CD4-positive, alpha-beta T cell treated with Interleukin-15 for 4 hours (primary cell): ENCODE measurements at places on chromosomes 2 and 18.

GRCh38 chr2:176574484-176575236 lies 305.4 kb downstream of the MTX2 start:
- DNase-seq, result no peak

- DNase-seq, result no peak
Measured at GRCh38 chr2:181789827-181790448, 101.6 kb upstream of the ITPRID2 start.

GRCh38 chr2:116411211-116411610 lies 1403.3 kb upstream of the DDX18 start:
- no peak for DNase-seq

DNA sequence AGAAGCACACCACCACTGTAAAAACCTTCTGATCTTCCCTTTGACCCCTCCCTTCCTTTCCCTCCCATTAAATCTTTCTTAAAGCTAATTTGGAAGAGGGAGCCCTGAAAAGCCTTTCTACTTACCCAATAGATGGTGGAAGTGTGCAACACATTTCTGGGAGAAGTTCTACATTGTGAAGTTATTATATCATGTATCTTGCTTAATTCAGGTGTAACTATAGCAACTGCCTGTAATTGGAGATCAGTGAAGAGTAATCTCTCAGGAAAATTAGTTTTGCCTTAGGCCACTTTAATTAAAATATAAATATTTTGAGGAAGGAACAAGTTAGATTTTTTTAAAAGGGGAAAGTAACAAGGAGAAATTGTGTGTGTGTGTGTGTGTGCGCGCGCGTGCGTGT lies 266.0 kb downstream of the SH3BP4 start:
- DNase-seq, result no peak

DNA sequence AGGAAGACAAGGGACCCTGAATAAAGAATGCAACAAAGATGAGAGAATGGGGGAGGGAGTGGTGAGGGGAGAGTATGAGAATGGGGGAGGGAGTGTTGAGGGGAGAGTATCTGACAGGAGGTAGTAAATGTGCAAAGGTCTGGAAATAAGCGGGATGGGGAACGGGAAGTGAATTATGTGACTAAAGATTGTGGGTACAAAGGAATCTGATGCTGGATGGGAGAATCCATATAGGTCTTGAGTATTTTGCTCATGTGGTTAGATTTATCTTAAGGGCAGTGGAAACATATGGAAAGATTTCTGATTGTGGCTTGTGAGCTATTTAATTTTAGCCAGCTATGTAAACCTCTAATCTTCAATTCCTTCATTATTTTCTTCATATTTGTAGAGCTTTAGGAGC lies 593.4 kb downstream of the DCC start:
- no peak for DNase-seq

DNA sequence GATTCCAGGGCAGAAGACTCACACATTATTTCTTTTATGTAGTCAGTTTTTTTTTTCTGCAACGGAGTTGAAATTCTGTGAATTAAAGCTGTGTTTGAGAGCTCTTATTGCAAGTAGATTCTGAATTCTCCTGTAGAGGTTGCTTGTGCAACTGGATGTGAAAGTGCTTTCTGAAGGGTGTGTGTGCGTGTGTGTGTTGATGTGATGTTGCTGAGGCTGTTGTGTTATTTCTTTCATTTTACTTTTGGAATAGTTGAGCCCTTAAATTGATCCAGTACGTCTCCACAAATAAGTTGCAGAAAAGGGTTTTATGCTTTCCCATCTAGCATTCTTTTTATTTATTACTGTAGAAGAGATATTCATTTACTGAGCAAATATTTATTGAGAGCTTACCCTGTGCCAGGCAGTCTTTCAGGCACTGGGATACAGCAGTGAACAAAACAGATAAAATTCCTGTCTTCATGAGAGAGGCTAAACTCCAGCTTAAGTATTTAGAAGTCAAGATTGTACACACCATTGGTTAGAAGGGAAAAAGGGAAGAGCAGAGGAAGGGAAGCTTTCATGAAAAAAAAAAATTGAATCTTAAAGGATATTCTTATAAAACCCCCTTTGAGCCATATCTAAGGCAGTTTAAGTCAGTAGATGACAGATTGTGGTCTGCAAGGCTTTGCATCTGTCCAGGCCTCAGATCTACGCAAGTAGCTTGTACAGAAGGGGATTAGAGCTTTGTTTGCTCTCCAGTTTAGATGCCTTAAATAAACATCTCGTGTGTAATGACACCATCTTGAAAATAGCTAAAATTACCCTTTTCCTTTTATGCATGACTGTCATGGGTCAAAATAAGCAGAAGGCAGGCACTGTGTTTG lies 58.2 kb downstream of the MYO1B start:
- DNase-seq, result no peak

GRCh38 chr18:24727685-24728084 lies 267.2 kb downstream of the HRH4 start:
- no peak for DNase-seq

GRCh38 chr18:45557779-45558178 lies 57.5 kb upstream of the SLC14A2 start:
- no peak for DNase-seq

GRCh38 chr18:55506074-55506473 lies 81.9 kb downstream of the TCF4 start:
- DNase-seq, result no peak

- DNase-seq, result no peak
Measured at GRCh38 chr2:202638721-202639120, 4.0 kb downstream of the FAM117B start.

DNA sequence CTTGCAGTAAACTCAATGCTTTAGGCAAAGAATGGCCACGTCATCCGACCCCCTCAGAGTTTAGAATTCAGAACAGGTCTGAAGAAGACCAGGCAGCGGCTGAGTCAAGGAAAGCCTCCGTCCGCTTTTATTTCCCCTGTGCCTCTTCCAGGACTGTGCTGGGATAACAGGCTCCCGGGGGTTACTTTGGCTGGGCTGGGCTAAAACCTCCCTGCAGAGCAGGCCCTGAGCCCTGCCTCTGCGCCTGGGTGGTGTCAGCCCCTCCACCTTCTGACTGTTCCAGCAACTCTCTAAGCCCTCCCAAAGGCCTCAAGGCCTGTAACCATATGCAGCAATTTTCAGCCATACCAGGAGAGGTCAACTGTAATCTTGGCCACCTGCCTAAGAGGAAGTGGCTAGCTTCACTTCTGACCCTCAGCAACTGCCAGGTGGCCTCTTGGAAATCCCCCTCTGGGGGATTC lies 166.5 kb downstream of the RPIA start:
- DNase-seq, result no peak

DNA sequence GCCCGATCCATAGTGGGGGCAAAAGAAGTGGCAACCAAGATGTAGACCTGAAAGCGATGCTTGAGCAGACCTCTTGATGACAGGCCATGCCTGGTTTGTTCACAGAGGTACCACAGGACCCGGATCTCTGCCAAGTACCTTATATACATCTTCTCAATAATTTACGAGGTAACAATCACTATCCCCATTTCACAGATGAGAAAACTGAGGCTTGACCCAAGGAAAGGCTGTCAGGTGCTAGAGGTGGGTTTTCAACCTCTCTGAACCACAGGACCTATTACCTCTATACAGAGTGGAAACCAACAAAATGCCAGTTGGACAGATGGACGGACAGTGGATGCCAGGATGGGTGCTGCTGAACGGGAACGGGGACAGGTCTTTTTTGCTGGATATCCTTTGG lies 13.8 kb upstream of the DIS3L2 start:
- no peak for DNase-seq

DNA sequence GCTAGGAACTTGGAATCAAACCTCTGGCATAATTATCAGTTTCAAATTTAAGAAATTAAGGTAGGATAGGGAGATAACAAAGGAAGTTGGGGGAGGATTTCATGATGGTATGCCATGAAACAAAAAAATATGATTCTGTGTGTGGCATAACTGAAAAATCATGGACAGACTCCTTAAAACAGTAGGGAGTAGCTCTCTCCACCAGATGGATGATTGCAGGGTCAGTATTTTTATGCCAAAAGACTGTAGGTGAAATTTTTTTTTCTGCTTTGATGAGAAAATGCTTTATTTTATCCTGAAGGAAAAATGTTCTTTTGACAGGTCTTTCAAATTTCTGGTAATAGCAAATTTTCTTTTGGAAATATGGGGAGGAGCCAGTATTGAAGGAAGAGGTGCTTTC lies 94.3 kb downstream of the TRABD2A start:
- DNase-seq, result no peak

GRCh38 chr2:111194835-111195621 lies 74.3 kb downstream of the BCL2L11 start:
- no peak for DNase-seq

DNA sequence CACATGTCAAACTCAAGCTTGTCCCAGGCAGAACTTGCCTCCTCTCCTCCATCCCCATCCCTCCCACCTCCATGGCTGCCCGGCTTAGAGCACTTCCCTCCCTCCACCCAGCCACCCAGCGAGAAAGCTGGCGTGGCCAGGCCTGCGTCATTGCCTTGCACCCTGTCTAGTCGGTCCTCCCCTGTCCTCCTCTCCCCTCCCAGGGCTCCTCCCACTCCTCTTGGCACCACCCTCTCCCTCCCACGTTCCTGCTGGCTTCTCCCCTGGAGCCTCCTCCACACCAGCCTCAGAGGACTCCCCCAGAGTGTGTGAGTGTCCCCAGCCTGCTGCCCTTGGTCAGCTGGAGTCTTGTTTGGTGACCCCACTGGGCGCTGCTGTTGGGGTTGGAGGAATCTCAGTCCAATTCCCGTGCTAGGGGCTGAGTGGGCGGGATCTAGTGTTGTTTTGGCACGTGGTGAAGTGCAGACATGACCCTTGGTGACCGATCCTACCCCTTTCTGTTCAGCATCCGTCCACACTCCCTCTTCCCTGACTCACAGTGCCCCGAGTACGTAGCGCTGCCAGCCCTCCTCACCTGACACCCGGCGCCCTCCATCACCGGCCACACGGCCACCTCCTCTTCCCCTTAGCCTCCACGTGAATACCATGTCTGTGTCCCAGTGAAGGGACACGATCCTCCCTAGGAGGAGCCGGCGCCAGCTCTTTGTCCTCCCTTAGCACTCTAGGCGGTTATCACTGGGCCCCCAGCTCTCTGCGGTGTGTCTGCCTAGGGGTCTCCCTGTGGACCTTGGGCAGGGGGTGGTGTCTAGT lies 41.4 kb downstream of the ATP6V1C2 start:
- DNase-seq, result no peak

DNA sequence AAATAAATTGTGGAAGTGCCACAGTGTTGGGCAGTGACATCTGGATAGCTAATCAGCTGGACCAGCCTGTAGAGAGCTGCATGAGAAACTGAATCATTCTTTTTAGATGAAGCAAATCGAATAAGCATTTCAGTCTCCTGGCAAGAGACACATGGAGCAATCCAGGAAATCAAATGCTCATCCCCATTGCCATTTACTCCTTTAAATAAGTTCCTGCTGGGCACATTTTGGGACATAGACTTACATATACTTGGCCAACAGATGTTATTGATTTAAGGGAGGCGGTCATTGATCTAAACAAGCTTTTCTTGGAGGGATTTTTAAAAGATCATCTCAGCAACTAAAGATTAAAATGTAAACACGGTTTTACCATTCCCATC lies 307.1 kb downstream of the STK39 start:
- no peak for DNase-seq

DNA sequence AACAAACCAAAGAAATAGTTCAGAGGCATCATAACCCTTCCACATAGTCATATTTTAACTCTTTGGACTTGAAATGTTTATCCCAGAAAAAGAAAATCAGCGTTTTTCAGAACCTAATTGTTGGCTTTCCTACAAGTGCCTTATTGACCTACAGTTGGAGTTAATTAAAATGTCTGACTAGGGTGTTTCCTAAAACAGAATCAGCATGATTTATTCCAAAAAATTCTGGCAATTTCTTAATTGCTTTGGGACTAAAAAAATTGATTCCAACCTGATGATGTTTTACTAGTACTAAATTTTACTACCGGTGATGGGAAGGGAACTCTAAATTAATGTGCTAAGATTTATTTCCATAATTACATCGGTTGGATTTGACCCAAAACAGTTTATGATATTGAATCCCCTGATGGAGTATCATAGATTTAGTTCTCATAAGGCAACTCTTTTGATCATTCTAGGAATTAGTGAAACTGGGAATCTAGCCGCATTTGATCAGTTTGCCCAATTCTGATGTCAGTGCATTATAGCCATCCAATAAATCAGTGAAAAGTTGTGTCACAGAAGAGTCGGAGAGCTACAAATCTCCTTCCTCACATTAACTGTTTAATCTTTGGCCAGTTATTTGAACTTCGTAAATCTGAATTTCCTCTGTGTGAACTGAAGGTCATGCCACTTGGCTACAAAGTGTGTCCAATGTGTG lies 134.3 kb upstream of the DSEL start:
- DNase-seq, result no peak

GRCh38 chr2:126534478-126534877 lies 121.5 kb upstream of the GYPC start:
- no peak for DNase-seq

GRCh38 chr2:171237751-171238505 lies 77.2 kb upstream of the TLK1 start:
- no peak for DNase-seq

GRCh38 chr18:78672862-78673446 lies 306.7 kb upstream of the SALL3 start:
- DNase-seq, result no peak
